ENCODE measurements at places on chromosomes 3 and 15.

- no peak for DNase-seq
Measured at GRCh38 chr3:152190636-152191183, 78.0 kb upstream of the MBNL1 start.

DNA sequence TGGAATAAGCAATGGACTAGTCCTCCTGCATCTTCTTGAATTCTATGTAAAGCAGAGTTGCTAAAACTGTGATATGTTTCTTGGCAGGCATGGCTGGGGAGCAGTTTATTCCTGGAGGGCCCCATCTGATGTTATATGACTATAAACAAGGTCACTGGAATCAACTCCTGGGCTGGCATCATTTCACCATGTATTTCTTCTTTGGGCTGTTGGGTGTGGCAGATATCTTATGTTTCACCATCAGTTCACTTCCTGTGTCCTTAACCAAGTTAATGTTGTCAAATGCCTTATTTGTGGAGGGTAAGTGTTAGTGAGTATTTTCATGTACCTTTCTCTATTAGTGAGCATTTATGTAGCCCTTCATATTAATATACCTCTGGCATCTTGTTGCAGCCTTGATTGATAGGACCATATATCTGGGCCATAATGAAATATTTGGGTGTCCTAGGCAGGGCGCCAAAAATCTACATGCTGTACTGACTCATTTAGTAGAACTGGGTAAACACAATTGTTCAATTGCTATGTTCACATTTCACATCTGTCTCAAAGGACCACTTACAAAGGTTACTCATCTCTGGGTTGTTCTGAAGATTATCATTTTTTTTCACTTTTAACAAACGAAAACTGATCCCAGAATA is 52.6 kb upstream of the ADGRG7 start:
- no peak for DNase-seq

DNA sequence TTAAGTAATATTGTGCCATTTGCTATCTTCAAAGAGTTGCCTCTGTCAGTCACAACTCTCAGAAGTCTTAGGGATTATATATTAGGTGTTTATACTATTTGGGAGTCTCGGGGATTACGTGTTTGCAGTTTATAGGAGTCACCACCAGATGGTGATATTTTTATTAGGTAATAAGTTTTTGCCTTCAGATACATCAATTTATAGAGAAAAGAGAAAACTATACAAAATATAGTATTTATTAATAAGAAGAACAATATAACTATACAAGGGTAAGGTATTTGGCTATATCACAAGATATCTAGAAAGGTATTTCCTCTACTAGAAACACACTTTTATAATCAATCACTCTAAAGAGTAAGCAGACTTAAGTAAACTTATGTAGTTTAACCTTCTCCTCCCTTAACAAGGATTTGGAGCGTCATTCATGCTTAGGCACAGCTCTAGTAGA is 10.7 kb upstream of the DHX36 start:
- DNase-seq, result no peak

DNA sequence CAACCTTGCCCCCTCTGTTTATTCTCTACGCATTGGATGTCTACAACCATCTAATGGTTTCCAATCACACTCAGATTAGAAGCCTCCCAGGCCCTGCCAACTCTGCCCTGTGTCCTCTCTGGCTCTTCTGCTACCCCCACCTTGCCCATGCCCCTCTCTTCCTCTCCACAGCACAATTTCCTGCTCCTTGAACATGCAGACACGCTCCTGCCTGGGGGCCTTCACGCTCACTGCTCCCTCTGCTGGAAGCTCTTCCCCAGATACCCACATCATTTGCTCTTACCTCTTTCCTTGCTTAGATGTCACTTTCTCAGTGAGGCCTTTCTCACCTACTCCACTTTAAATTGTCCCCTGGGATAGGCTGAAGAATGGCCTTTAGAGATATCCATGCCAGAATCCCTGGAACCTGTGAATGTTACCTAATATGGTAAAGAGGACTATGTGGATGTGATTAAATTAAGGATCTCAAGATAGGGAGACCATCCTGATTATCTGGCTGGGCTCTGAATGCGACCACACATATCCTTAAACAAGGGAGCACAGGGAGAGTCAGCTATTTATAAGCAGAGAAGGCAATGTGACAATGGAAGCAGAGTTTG is 9.9 kb downstream of the KY start:
- no peak for DNase-seq

GRCh38 chr15:93997071-93997658 is 234.2 kb upstream of the MCTP2 start:
- no peak for DNase-seq

- no peak for DNase-seq
Measured at GRCh38 chr3:94440767-94441493, 378.1 kb downstream of the NSUN3 start.

GRCh38 chr15:48371961-48372360 is 40.7 kb downstream of the DUT start:
- DNase-seq, result no peak

DNA sequence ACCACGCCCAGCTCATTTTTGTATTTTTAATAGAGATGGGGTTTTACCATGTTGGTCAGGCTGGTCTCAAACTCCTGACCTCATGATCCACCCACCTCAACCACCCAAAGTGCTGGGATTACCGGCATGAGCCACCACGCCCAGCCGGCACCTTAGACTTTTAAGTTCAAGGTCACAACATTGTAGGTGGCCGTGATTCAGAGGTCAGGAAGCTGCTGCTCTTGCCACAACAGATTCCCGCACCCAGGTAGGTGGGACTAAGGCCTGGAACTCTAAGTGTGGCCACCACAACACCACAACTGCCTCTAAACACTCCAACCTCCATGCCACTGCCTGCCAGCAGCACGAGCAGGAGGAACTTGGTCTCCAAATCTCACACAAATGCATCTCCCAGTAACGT is 196.8 kb downstream of the STT3B start:
- DNase-seq, result no peak

GRCh38 chr3:123627673-123628670 is 43.1 kb upstream of the HACD2 start:
- DNase-seq, result no peak

DNA sequence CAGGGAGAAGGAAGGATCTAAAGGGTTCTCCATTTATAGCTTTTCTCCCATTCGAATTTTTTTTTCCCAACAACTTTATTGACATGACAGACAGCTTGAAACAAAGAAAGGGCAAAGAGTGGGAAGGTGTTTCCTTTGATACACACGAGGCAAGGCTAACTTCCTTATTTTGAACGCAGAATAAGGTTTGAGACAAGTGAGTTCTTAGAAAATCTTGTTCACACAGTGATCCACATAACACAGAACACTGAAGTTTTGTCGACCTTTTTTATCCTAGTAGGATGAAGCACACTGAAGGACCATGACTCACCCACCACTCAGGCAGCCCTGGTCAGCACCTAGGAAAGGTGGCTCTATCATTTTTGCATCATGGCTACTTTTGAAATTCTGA is 425.8 kb upstream of the MDFIC2 start:
- no peak for DNase-seq

DNA sequence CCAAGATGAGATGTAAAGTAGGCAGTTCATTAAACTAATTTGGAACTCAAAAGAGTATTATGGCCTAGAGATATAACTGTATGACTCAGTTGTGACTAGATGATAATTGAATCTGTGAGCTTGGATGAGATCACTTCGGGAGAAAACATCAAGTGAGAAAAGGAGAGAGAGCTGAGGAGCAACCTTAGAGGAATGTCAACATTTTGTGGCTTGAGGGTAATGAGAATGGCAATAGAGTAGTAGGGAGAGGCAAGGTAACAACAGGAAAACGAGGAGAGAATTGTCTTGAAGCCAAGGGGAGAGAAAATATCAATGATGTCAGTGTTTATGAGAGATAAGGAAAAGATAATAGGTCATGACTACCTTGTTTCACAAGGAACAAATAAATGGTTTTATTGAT is 580.2 kb downstream of the NLGN1 start:
- DNase-seq, result no peak

- no peak for DNase-seq
Measured at GRCh38 chr3:131543714-131544113, 40.9 kb upstream of the MRPL3 start.

DNA sequence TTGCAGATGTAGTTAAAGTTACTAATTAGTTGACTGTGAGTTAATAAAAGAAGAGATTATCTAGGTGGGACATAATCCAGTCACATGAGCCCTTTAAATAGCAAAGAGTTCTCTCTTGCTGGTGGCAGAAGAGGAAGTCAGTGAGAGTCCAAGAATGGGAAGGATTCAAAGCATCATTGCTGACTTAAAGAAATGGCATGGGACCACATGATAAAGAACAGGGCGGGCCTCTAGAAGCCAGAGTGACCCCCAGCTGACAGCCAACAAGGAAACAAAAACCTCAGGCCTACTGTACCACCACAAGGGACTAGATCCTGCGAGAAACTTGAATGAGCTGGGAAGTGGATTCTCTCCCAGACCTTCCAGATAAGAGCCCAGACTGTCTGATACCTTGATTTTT is 447.2 kb upstream of the CCDC54 start:
- DNase-seq, result no peak

DNA sequence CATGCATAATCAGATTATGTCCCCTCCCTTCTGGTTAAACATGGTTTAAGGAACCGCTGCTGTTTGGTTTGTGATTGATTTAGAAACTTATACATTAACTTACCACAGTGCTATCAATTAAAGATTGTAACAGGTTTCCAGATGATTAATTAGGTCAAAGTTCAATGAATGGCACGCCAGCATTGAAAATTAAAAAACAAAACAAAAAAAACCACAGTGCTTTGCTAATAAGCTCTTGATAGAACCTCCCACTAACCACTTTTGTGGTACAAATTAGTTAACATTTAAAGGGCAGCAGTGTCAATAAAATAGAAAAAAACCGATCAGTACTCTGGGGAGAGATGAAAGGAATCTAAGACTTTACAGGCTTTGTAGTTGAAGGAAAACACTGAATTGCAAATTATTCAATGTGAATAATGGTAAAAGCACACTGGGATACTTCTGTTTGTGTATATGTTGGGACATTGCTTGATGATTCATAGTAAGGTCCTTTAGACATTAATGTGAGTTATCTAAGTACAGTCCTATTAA is 7.6 kb upstream of the C3orf38 start:
- DNase-seq, result no peak

DNA sequence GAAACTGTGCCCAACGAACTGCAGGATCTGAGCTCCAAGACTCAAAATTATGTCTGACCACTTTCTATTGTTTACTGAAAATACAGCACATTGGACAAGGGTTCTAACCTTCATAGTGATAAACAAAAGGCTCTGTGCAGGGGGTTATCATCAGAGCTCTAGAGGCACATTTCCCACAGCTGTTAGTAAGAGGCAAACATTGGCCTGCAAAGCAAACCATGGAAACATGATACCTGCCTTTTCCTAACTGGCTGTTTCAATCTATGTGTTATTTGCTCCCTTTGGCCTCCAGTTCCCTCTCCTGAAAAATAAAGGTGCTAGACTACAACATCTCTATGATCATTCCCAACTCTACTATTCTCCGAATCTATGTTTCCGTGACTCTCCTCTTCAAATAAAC is 159.7 kb upstream of the ARHGEF26 start:
- no peak for DNase-seq

DNA sequence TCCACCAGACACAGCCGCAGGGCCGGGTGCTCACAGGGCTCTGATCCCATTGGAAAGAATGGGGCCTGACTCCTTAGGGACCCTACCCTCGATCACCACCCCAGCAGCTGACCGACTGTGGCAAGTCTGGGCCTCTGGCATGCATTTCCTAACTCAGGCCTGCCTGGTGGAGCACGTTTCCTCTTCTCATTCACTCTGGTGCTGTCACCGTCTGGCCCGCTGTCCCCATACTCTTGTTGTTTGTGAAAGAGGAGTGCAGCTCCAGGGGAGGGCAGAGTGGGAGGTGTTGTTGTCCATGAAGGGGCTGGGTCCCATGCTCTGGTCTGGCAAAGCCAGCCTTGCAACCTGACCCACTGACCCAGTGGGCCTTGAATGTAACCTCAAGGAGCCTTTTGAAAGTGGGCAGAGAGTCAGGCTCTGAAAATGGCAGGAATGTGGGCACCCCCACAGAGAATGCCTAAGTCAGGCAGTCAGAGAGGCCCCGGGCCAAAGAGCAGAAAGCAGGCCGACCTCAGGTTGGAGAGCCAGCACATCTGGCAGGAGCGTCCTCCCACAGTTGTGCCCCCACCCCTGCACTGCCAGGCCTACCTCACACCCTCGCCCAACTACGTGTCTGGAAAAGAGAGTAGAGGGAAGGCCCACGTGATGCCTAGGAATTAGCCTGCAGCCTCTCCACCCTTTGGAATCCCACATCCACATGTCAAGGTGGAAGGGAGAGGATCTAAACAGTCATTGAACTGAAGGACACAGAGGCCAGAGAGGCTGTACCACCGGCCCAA is 10.9 kb downstream of the SEMA7A start:
- no peak for DNase-seq

DNA sequence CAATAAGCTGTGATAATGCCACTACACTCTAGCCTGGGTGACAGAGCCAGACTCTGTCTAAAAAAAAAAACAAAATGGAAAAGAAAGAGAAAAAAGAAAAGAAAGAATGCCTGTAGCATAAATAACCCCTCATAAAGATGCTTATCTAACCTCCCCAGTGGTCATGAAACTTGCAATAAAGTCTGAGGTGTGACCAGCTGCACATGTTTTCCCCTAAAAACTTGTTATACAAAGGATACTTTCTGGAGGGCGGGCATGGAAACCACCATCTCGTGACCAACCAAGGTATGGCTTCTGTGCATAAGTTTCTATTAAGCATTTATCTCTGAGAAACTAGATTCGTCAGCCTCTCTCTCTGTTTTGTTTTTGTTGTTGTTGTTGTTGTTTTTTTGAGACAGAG is 21.8 kb downstream of the CCDC32 start:
- no peak for DNase-seq

DNA sequence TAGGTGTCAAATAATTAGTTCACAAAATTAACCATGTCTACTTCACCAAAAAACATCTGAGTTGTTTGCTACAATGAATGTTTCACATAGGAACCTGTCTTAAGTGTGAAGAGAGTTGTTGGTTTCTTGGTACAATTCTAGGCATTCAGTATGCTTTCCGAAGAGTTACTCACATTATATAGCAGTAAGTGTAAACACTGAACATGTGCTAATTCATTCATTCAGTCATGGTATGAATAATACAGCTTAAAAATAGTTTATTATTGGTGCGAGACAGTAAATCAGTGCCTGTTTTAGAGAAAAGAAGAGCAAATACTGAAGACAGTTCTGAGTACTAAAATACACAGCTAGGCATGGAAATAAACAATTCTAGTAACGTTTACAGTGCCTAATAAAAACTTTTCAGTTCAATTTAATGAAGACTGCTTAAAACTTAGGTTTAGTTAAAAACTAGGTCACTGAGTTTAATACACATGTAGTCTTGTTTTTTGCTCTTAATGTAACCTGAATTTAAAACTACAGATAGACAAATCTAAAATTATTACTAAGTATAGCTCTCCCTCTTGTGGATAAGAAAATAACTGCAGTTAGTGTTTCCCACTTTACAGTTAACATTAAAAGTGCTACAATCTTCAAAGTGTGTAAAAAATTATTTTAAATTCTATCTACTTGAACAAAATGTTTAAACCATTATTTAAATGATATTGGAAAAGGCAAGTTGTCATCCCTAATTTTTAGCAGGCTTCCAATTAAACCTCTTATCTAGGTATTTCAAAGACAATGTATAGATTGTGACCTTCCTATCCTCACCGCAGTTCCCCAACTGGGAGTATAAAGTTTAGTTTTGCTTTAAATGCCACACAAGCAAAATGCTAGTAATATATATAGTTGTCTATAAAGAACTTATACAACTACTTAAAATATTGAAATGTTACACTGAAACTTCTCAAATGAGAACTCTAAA is 20.1 kb upstream of the ZCWPW2 start:
- DNase-seq, result no peak
